Caki2 (cell line): ENCODE measurements at places on chromosomes 1 and 21.
A peak's percentile ranks its signal among the peaks of the same experiment; 100 is the strongest.

DNA sequence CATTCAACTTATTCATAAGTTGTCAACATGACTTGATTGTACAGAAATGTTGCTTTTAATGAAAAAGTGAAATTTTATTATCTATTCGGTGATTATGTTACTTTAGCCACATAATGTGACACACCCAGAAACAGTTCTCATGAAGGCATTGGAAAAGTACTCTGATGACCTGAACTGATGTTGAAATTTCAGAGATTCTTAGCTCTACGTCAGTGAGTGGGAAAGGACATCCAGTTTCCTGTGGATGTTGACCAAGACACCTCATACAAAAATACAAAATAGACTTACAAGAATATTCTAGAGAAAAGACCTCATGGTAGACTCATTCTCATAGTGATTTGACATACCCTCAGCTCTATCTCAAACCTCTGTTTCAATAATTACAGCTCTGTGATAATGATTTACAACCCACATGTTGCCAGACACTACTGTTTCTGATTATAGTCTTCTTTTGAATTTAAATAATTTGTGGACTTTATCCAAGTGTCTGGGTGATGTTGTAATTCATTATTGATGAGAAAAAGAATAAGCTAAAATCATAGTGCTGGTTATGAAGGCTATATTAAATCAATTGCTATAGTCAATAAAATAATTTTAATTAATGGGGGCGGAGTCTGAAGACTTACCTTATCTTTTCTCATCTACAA, 37.3 kb downstream of the KCNK2 start:
- DNase-seq, result no peak

GRCh38 chr1:28037946-28038345, 50.5 kb downstream of the EYA3 start:
- DNase-seq, result no peak

DNA sequence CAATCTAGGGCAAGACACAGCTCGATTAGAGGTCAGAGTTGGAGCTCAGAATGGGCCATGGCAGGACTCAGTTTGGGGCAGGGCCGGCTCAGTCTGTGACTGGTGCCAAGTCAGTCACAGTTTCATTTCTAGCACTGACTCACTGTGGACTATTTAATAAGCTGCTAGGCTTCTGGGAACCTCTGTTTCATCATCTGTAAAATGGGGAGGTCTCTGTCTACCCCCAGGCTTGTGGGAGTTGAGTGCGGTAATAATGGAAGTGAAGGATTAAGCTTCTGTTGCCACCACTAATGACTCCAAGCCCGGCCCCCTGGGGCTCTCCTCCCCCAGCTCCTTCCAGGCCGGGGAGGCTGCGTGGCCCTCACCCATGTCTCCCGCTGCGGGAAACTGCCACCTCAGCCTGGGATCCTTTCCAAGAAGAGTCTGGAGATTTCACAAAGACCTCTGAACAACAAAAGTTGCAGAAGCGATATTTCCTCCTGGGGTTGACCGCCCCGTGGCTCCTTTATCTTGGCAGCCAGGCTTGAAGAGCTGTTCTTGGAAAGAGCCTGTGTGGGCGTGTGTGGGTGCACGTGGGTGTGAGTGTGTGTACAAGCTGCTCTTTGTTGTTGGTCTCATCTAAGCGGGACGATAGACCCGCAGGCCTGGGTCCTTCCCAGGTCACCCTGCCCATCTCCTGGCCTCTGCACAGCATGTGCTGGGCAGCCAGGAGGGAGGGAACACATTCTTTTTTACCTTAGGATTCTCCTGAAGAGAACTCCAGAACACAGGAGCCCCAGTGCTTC, 29.1 kb downstream of the KNCN start:
- peak; percentile 44 for DNase-seq

GRCh38 chr1:173733912-173734311, 19.1 kb downstream of the KLHL20 start:
- no peak for DNase-seq

GRCh38 chr21:22965455-22966135, 1967.4 kb downstream of the NCAM2 start:
- DNase-seq, result no peak

- DNase-seq, result no peak
Observed at GRCh38 chr1:218787826-218788225, 385.9 kb upstream of the LYPLAL1 start.

DNA sequence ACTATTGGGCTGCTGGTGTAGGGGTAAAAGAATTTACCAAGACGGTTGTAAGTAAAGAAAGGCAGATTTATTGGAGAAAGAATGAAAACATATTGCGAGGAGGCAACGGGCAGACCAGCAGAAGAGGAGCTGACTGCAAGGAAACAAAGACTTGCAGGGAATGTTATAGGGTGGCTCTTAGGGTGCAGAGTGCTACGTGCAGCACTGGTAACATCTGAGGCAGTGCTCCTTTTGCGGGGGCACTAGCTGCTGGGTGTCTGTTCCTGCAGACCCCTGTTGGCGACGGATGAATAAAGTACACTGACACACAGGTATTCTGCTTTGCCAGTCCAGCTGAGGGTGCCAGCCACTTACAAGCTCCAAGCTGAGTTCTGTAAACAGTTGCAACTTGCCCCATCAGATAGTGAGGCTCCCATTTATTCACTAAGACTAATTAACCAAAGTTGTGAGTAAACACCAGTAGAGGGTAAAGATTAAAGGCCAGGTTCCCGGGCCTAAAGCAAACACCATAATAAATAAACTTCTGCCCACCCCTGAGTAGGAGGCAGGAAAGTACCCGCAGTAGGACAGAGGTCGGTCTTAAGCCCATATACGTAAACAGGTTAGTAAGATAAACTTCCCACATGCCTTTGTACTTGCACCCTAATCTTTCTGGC, 140.2 kb upstream of the KCNK1 start:
- DNase-seq, result no peak

- DNase-seq, result no peak
Observed at GRCh38 chr1:54591127-54591756, 32.1 kb downstream of the FAM151A start.

DNA sequence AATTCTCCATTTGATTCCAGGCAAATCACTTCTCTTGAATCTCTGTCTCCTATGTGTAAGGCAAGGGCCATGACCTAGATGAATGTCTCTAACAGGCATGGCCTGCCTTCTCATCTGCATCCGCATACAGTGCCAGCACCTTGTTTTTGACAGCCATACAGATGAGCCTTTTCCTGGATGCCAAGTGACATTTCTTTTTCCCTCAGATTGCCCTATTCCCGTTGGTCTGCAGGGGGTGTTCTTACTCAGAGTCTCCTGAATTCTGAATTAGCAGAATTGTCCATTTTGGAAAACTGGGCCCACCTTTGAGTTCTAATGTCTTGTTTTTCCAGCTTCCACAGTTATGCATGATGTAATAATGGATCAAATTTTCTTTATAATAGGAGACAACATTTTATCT, 88.0 kb upstream of the ADAR start:
- no peak for DNase-seq

DNA sequence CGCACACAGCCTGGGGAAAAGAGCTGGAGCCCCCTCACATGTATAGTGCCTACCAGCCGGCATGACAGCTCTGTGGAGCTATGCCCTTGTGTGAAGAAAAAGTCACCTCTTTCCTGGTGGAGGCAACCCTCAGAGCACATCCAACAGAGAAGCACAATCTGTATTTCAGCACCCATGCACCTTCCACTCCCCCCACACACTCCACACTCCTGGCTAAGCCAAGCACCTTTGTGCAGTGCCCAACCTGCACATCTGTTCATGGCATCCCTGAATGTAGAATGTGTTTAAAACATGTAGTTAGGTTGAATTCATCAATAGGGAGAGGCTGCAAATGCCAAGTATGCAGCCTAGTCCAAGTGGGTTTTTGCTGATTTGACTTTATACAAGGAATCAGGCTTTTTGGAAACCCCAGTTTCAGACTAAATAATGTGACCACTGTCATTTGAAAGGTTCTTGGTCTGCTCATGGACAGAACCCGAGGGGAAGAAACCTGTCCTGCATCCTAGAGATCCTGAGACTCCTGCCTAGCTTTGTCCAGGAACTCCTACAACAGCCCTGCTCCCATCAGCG, 197.1 kb downstream of the TOMM20 start:
- no peak for DNase-seq
